HS-5 (cell line): ENCODE measurements at places on chromosomes 12 and 14.

- DNase-seq: no peak
These were observed 32.5 kb downstream of the MMP17 start for GRCh38 chr12:131860472-131861260.

DNA sequence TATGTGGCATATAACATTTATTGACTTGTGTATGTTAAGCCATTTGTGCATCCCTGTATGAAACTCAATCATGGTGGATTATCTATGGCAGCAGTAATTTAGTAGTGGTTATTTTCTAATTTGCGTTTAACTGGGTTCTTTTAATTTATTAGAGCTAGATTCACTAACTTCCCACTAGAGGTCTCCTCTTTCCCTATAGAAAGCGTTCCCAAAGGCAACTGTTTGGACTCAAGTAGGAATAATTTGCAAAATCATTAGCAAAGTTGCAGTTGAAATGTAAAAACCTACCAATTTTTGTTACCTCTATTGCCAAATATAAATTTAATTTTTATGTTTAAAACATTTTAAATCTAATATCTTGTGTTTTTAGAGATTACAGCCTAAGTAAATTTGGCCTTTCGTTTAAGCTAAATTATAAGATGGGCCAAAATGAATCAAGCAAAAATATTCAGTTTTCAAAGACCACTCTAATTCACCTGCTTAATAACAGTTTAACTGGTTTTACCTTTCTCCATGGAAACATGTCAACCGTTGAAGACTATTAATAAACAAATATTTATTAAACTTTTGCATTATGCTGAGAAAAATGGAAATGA is 6.0 kb downstream of the DMAC2L start:
- no peak for DNase-seq

DNA sequence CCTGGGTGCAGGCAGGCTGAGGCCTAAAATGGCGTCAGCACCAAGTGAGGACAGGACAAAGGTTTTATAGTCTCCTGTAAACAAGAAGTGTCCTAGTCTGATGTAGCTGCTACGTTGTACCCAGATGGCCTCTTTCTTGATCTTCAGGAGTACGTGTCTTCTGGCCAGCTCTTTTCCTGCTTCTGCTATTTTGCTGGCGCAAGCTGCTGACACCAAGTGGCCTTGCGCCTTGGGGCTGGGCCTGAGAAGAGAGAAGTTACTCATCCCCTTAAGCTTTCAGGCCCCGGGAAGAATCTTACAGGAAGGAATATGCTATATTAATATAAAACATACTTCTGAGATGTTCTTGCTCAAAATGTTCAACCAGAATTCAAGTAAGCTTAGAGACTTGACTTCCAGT is 605.2 kb downstream of the GALC start:
- no peak for DNase-seq

DNA sequence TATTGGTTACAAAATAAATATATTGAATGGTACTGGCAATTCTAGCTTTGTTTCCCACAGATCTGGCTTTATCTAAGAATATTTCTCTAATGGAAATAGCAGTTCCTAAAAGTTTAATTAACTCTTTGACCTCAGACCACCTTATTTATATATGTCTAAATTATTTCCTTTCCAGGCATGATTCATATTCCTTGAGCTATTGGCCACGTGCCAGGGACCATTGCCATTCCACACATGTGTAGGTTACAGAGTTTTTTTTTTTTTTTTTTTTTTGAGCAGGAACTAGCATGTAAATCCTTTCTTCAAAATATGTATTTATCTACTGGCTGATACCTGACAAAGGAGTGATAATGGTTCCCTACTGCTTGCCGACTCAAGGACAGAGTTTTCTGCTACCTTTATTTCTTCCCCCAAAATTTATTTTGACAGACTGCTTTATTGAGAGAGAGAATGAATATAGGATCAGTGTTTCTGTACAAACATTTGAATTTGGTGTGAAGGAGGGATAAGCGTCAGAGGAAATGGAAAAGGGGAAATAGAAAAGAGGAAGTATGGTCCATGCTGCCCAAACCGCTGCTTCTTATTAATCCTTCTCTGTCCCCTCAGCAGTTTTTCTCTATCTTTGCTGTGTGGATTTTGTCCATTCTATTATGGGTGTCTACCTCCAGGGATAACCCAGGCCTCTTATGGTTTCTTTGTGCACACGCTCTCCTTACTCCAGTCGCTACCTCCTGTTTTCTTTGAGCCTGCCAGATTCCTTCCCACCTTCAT is 36.4 kb downstream of the PDE3A start:
- DNase-seq: peak; percentile 22

GRCh38 chr12:14618983-14619382 is 51.3 kb upstream of the PLBD1 start:
- no peak for DNase-seq

DNA sequence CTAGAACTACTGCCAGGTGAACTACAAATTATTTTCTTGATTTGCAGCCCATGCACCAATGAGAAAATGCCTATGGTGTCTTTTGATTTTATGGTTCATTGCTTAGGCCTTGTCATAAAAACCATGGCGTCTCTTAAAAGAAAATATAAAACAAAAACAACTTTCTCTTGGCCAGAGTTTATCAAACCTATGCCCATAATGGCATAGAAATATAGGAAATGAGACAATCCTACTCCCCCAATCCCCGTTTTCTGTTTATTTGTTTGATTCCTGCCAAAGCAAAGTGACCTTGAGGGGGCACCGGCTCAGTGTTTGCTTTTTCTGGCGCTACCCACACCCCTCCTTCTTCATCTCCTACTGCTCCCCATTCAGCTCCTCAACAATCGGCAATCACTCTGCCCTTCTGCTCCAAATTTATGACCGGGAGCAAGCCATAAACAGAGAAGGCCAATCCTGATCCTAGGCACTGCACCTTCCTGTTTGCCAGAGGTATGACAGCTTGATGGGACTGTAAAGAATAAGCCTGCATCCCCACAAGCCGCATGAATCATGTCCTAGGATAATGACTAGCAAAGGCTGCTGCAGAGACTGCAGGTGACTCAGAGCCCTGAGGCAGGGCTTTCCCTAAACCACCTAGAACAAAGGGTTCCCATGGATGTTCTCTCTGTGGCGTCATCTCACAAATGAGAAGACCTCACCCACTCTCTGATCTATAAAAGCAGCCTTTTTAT is 874.9 kb downstream of the NRXN3 start:
- peak; percentile 60 for DNase-seq

DNA sequence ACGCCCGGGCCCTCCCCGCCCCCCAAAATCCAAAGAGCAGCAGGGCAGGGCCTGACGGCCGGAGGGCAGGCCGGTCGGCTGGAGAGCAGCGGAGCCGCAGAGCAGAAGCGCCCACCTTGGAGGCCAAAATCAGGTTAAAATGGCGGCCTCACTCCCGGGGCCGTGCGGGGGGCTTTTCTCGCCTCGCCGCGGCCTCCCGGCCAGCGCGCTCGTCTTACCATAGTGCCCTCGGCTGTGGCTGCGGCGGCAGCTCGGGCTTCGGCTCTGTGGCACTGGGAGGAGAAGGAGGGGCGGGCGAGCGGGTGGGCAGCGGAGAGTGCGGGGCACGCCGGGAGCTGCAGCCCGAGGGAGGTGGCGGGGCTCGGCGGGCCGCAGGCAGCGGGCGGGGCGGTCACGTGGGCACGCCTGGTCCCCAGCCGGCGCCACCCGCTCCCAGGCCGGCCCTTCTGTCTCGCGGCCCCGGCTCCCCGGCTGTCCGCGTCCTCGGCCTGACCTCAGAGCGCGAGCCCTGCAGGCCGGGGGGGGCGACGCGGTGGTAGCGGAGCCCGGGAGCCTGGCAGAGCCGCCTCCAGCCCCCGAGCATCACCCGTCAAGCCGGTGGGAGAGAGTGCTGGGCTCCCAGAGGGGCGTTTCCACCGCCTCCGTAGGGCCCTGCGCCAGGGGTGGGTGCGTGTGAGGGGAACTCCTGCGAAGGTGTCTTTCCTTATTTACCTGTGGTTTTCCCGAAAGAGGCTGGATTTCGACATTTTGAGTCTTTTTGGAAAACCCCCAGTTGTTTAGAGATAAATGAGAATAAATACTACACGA is at the start of gene CFL2:
Gene CFL2 (minus strand): TSS at position 274 of the 807 bp plus-strand sequence. CDS start 53 bp downstream, at position 221.
- DNase-seq: no peak

GRCh38 chr12:77239617-77240016 is 174.2 kb upstream of the E2F7 start:
- no peak for DNase-seq

- DNase-seq: no peak
These were observed 89.5 kb downstream of the FBXL14 start for GRCh38 chr12:1504895-1505311.

DNA sequence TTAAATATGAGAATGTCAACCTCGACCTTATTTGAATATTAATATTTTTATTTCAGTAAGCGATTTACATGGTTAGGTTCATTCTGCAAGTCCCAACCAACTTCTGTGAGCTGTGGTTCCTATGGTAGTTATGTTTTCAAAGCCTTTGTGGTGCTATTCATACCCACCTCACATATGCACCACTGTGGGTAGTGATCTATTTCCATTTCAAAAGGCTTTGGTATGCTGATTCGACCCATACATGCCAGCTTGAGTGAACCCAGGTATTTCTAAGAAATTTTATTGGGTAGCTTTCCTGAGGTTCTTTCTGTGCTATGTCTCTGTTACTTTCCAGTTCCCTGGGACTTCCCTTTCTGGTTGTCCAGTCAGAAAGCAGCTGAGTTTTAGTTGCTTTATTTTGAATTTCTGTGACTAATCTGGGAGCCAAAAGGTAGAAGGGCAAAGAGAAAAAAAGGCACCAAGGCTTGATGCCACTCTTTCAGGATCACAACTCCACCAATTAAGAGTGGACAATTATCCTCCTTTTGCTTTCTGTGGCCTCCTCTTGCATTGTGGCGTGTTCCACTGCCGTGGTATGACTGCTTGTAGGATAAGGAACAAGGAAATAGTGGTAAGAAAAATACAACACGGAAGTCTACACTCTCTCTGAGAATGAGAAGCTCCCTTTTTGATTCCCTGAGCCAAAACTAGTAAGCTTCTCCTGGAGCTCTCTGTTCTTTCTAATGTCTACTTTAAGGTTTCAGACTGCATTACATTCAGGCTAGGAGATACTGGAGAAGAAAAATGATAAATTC is 729.1 kb downstream of the NOVA1 start:
- DNase-seq: no peak

GRCh38 chr12:40587421-40587820 is 104.8 kb upstream of the CNTN1 start:
- peak; percentile 8 for DNase-seq

GRCh38 chr14:105978618-105979295 is 452.4 kb downstream of the TMEM121 start:
- DNase-seq: no peak

GRCh38 chr12:104720339-104721038 is 237.6 kb downstream of the SLC41A2 start:
- DNase-seq: no peak

DNA sequence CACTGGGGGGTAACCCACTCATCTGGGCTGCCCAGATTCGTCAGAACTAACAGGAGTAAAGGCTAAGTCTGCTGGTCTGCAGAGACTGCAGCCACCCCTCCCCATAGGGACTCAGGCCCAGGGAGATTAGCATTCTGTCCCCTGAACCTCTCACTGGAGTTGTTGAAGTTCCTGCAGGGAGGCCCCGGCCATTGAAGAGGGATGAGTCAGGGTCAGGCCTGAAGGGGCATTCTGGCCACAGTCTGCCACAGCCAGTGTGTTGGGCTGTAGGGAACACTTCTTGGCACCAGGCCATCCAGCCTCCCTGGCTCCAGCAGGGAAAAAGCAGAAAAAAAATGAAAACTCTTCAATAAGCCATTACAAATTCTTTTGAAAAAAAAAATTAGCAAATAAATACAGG is 35.3 kb downstream of the KLRK1 start:
- no peak for DNase-seq

DNA sequence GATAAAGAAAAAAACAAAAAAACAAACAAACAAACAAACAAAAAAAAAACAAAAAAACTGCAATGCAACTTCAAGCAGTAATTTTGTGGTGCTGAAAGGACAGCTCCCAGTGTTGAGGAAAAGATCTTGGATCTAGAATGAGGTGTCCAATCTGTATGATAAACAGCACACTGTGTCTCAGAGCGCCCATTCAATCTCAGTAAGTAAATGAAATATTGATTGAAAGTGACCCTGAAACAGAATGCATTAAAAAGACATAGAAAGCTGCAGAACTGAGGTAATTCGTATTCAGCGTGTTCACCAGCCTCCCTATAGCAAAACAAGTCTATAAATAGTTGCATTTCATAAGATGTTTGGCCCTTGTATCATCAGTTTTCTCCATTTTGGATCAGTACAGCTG is 153.0 kb downstream of the NOVA1 start:
- no peak for DNase-seq

GRCh38 chr12:20475542-20475941 is 107.2 kb downstream of the PDE3A start:
- no peak for DNase-seq

- peak; percentile 55 for DNase-seq
These were observed 22.7 kb downstream of the SNRPF start for GRCh38 chr12:95881331-95881955.

DNA sequence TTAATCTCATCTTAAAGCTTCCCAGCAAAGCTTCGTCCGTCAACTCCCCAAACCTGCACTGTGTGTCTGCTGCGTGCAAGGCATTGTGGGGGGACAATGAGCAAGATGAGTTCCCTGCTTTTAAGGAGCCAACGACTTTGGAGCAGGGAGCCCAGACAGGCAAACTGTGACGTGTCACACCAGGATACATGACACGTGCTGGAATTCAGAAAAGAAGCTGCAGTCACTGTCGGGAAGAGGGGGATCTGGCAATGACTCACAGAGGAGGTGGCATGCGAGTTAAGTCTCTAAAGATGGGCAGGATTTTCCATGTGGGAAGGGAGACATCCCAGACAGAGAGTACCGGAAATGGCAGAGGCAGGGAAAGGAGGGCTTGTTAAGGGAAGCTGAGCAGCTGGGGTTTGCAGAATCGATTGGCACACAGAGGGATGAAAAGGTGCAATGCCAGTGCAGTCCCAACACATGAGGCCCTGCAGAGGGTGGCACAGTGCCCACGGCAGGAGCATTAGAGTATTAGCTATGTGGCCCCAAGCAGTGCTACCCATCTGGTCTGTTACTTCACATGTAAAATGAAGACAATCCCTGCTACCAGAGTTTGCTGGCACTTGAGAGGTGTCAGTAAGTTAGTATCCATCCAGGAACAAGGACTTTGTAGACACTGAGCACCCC is 52.9 kb downstream of the SETD3 start:
- DNase-seq: peak; percentile 51

- DNase-seq: no peak
These were observed 126.8 kb upstream of the CPSF6 start for GRCh38 chr12:69112616-69113015.

GRCh38 chr14:29858299-29858698 is 69.3 kb downstream of the PRKD1 start:
- no peak for DNase-seq

DNA sequence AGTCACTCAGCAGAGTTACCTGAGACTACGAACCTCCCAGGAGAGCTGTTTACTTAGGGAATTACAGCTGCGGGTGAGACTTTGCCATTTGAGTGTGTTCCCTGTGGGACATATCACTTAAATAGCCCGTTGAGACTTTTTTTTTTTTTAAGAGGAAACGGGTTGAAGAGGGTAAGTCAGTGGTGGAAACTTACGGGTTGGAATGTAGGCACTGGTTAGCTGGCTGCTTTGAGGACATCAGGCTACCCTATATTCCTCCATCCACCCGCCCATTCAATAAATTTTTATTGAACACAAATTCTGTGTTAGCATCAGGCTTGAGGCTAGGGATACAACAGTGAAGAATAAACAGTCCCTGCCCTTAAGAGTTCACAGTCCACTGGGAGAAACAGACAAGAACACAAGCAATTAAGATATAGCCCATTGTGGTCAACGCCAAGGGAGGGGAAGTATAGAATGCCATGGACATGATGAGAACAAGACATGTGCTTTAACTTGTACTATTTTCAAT is 88.1 kb upstream of the CPSF6 start:
- DNase-seq: no peak
